ENCODE measurements at places on chromosomes 5 and 9.
A peak's percentile ranks its signal among the peaks of the same experiment; 100 is the strongest.

- no peak for DNase-seq
Measured at GRCh38 chr9:27487128-27487640, 36.9 kb upstream of the IFNK start.

DNA sequence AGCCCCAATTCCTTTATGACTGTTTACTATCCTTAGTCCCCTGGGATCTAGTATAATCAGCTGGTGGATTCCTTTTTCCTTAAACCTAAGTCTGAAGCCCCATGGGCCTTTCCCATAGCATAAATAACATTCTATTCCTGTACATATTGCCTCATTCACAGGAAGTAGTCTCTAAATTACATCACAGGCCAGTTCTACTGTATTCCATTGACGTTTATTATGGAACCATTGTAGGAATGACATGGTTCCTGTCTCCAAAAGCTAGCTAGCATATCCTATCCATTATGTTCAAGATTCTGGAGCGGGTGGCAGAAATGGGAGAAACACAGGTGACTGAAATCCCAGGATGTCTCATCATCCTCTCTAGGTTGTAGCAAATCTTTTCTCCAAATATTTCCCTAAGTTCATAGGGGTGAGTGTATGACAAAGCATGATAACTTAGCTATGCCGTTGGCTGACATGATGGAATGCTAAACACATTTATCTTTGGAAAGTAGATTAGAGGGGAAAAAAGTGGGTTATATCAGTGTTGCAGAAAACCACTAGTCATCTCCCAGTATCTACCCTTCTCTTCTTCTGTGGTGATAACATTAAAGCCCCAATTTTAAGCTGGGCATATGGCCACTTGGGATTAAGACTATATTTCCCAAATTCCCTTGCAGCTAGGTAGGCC lies 140.1 kb downstream of the FGF1 start:
- DNase-seq = no peak

DNA sequence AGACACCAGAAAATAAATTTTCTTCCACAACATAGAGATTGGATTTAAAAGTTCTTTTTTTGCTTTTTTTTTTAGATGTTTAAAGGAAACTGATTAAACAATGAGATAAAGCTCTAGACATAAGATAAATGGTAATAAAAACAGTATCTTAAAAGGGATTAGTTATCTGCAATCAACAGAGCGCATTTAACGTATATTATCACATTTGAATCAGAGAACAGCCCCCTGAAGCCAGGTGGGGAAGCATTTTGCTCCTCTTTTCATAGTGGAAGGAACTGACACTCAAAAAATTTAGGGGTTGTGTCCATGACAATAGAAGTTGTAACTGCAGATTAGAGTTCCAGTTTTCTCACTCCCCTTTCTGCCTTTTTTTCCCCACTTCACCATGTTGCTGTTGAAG lies 367.6 kb downstream of the SPATA31D1 start:
- no peak for DNase-seq

- DNase-seq = no peak
Measured at GRCh38 chr5:151911011-151911410, 13.6 kb downstream of the GLRA1 start.

- DNase-seq = peak; percentile 9
Measured at GRCh38 chr5:174910245-174910737, 185.9 kb downstream of the MSX2 start.

GRCh38 chr5:34524123-34524522 lies 132.0 kb upstream of the RAI14 start:
- no peak for DNase-seq

DNA sequence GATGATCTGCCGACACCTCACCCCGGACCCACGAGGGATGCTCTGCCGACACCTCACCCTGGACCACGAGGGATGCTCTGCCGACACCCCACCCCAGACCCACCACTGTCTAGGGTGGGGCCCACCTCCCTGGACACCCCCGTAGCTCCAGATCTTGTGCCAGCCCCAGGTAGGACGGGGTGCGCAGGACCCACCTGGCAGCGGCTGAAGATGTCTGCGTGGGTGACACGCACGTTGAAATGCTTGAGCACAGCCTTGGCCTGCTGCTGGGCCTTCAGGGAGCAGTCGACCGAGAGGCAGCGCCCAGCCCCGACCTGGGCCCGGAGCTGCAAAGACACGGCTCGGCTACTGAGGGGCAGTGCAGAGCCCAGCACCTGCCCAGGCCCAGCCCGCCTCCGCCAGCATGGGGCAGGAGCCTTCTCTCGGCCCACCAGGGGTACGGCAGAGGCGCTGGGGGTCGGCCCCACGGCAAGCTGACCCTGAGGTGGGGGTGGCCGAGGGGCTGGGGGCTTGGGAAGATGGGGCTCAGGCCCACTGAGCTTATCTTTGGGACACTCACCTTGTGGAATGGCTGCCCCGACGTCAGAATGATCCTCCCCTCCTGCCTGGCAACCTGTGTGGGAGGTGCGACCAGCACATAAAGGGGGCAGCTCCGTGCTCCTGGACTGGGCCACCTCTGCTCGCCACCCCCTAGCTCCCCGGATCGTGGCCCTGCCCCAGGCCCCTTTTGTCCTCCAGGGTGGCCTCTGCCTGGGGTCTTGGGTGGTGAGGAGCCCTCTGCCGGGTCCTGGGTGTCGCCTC lies 21.7 kb upstream of the NRARP start:
- DNase-seq = no peak

DNA sequence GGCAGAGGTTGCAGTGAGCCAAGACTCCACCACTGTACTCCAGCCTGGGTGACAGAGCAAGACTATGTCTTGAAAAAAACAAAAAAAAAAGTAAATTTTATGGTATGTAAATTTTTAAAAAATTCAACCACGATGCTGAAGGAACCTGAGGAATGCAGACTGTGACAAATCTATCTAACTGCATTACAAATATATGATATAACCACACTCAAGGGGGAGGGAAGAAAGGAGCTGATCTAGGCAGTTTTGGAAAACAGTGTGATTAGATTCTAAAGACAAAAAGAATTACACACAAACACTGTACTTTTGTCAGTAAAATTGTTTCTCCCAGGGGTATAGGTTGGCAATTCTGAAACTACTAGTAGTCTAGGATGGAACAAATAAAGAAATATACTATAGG lies 17.0 kb downstream of the LARS1 start:
- DNase-seq = no peak

DNA sequence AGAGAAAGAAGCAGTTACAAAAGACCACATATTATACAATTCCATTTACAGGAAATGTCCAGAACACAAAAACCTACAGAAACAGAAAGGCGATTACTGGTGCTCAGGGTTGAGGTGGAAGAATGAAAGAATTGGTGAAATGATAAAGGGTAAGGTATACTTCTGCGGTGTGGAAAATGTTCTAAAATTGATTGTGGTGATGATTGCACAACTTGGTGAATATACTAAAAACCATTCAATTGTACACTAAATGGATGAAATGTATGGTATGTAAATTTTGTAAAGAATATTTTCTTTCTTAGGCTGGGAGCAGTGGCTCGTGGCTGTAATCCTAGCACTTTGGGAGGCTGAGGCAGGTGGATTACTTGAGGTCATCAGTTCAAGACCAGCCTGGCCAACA lies 72.3 kb downstream of the UBAP2 start:
- no peak for DNase-seq

Measured in stimulated activated CD8-positive, alpha-beta memory T cell treated with anti-CD3 and anti-CD28 coated beads, Interleukin-2, amount 100 ng/mL, for 1 hour (primary cell).